ENCODE measurements at places on chromosomes 3 and 15. TPM values are rescaled to one million over a fixed set of nuclear protein-coding genes. Genes with fewer than 3 reads are reported as not detected.

Gene CRABP1
- 0.40 TPM for total RNA-seq

Gene CX3CR1
- 0.43 TPM for total RNA-seq

Gene NIT2
- 135 TPM for total RNA-seq

Gene SLC22A14
- total RNA-seq, result not detected

Gene GOLIM4
- total RNA-seq, result 39.2 TPM

- no peak for DNase-seq
Observed at GRCh38 chr15:75850708-75851107, 7.5 kb downstream of the UBE2Q2 start.

- DNase-seq, result no peak
Observed at GRCh38 chr3:143707848-143708247, 140.4 kb downstream of the SLC9A9 start.

DNA sequence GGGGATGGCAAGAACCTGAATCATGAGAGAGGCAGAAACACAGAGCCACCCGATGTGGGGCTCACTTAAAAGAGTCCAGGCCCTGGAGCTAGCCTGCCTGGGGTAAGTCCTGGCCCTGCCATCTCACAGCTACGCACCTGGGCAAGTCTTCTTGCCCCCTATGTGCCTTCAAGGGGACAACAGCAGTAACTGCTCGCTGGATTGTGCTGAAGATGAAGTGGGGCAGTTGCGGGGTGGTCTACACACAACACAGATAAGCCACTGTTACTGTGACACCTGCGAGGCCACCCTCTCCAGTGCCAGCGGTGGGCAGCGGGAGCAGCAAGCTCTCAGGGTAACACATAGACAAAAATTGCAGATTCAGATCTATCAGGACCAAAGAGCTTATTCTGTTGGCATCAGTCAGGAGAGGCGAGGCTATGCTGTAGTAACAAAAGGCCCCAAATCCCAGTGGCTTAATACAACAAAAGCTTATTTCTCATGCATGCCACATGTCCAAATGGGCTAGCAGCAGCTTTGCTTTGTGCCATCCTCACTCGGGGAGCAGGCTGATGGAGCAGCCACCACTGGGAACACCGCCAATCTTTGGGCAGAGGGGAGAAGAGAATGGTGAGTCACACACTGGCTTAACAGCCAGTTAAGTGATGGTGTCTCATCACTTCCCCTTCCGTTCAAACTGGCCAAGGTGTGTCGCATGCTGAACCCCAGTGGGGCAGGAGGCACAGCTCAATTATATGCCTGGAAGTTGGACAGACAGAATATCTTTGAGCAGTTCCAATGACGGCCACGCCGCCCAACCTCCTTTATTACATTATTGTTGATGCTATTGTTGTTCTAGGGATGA lies 78.3 kb downstream of the WNT7A start:
- DNase-seq, result no peak

DNA sequence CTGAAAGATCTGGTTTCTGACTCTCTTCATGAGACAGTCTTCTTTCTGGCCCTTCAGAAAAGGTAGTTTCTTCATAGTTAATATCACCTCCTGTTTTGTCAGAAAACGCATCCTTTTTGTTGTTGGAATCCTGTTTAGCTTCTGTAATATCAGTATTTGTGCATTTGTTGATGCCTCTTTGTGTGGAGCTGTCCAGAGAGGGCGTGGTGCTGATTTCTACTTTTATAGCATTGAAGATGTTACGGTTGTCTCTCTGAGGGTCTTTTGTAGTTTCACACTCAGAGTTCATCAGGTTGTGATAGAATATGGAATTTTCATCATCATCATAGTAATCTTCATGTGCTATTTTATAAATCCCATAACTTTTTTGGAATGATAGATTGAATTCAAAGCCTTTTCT lies 8.9 kb downstream of the GPR149 start:
- no peak for DNase-seq

GRCh38 chr3:50354186-50354764 lies 3.6 kb downstream of the CYB561D2 start:
- DNase-seq, result no peak

DNA sequence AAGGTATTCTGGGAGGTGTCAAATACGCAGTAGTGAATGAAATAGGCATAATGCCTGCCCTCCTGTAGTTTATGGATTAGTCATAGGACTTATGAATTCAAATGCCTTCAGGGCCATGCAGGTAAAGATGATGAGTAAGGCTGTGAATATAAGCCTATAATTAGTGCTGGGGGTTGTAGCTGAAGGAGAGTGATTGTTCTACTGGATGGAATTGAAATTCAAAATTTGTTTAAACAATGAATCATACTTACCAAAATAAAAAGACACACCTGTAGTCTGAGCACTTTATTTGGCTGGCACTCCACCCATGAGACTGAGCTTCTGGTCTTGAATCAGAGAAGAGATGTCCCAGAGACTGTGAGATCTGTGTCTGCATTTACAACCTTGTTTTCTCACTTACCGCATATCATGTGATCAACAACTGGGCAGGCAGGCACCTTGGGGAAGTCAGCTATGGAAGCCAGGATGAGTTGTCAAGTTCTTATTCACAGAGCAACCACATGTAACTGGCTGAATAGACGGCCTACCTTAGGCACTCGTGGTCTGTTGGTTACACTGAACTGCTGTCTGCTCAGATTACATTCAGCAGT lies 291.8 kb downstream of the NAALADL2 start:
- DNase-seq, result no peak

- DNase-seq, result no peak
Observed at GRCh38 chr3:63333815-63334214, 55.7 kb downstream of the SYNPR start.

GRCh38 chr3:115760716-115761115 lies 137.4 kb downstream of the GAP43 start:
- no peak for DNase-seq

GRCh38 chr3:21942328-21942727 lies 191.3 kb upstream of the ZNF385D start:
- no peak for DNase-seq

DNA sequence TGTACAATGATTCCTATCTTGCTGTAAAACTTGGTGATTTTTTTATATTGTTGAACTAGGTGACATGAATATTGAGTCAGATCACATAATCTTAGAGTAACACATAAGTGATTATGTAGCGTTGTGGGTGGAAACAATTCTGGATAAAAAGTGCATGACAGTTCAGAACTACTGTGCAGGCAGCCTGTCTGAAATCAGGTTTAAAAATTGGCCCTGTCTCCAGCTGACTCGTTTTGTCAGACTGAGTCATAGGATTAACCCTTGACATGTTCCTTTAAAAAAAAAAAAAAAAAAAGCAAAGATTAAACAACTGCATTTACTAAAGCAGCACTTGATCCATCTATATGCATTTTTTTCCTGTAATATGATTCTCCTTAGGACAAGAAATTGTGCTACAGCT lies 160.0 kb upstream of the CGNL1 start:
- no peak for DNase-seq

DNA sequence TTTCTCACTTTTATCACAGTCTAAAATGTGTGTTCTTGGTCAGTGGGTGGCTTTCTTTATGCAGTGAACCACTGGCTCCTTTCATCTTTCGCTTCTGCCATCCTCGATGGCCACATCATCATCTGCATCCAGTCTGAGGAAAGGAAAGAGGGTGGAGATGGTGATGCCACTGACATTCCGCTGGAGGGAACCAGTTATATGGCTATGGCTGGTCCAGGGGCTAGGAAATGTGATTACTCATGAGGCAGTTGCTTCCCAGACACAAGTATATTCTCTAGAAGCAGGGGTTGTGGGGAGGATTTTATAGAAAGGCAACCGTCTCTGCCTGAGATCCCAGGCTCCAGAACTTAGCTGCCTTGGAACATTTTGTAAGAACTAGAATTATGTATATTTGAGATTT lies 246.7 kb upstream of the AZI2 start:
- no peak for DNase-seq

DNA sequence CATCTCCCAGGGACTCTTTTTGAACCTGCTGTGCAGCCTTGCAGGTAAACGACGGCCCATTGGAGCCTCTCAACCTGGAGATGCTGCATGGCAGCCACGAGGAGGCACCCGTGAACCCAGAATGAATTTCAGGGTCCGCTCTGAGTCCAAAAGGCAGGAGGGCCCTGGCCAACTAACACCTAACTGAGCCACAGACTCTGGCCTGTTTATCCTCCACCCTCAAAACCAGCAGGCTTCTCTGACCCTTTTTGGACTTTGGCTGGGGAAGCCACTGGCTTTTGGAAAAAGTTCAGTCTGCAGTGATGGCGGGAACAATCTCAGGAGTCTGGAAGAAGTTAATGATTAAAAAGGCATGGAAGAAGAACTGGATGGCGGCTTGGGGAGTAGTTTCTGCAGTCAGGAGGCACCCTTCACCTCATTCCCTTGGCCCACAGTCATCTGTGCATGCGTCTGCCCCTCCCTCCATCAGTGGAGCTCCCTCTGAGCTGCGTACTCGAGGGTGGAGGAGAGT lies 4.1 kb downstream of the PXYLP1 start:
- peak; percentile 90 for DNase-seq

GRCh38 chr15:43433165-43433564 lies 59.8 kb downstream of the TP53BP1 start:
- no peak for DNase-seq

GRCh38 chr3:146468234-146468633 lies 1.1 kb downstream of the PLSCR2 start:
- no peak for DNase-seq

GRCh38 chr3:37103103-37103808 lies 71.1 kb downstream of the LRRFIP2 start:
- DNase-seq, result no peak

- DNase-seq, result no peak
Observed at GRCh38 chr3:193831495-193832455, 238.8 kb downstream of the OPA1 start.
